ENCODE measurements at places on chromosomes 2 and 18.

- peak; percentile 66 for DNase-seq
These were observed 101.4 kb downstream of the HDAC4 start for GRCh38 chr2:239299218-239299939.

- DNase-seq = no peak
These were observed 213.8 kb downstream of the AFF3 start for GRCh38 chr2:99928470-99929053.

GRCh38 chr2:221405521-221405920 is 166.6 kb downstream of the EPHA4 start:
- no peak for DNase-seq

GRCh38 chr2:111157798-111158197 is 37.1 kb downstream of the BCL2L11 start:
- DNase-seq = no peak

DNA sequence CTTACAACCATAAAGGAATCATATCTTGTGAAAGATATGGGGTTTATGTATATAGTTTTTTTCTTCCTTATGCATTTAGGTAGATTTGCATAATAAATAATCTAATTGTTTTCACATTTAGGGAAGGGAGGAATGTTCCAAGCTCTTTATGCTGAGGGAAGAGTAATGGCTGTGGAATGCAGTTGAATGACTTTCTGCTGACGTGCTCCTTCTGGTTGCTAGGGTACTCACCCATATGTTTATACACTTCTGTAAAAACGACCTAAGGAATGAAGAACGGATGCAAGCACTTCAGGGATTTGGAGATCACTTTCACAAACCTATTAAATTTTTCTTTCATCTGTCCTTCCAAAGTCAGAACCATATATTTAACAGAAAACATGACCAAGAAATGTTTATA is 29.2 kb upstream of the PPP4R1 start:
- DNase-seq = no peak

DNA sequence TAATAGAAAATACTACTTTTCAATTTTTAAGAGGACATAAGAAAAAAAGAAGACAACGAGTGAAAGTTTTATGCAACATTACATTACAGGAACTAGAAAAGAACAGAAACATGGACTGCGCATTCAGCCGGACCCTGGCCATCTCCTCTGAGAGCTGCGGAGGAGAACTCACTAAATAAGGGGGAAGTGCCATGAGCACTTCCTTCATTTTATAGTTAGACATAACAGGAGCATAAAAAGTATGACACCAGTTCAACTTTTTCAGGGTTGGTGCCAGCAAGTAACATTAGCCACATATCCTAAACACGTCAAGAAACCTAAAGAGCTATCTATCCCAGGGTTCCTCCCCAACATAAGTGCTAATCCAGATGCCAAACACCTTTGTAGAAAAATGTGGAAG is 78.0 kb upstream of the SERTAD2 start:
- DNase-seq = no peak
